ENCODE measurements at places on chromosomes 4 and X.
A peak's percentile ranks its signal among the peaks of the same experiment; 100 is the strongest.

DNA sequence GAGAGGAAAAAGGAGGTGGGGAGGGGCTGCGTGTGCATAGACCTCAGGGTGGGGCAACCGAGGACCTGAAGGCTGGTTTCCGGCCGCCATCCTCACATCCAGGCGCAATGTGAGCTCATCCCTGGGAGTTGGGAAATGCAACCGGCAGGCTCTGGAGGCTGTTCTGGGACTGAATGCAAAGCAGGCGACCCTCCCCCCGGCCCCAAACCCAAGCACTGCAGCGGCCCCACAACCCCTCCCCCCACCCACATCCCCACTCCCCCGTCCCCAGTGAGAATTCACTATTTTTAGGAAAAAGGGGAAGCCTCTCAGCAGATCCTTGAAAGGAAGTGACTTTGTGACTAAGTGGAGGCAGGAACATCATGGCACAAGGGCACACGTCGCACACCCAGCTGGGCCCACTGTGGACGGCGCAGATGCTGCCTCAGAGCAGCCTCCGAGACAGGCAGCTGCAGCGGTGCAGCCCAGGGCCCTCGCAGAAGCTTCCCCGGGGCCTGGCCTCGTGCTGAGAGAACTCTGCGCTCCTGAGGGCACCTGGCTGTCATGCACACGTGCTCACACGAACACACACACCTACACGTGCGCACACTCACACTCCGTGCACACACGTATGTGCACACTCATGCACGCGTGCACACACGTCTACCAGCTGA is 1.3 kb upstream of the PDE6B start:
- DNase-seq = no peak

- no peak for DNase-seq
Observed at GRCh38 chrX:19065535-19065934, 56.7 kb downstream of the ADGRG2 start.

DNA sequence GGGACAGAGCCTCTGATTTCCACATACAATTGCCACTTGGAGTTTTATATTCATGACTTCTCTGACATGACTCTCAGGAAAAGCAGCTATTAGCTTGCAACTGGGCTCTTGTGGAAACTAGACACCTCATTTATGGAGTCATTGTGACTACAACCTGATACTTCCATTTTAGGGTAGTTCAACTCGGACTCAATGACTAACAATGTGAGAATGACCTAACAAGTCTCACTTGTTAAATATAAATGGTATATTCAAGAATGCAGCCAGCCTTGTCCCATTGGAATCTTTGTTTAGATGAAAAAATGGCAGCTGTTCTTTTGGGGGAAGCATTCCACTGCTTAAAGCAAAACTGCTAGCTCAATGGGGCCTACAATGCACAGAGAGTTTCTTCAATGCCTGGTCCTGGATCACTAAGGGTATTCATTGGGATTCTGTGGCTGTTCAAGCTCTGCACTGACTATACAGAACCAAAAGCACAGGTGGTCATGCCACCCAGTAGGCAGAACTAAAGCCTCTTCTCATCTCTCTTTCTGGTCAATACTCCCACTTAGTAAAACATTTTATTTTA is 36.5 kb upstream of the GLRA3 start:
- DNase-seq = no peak

GRCh38 chr4:122772311-122772710 is 39.8 kb downstream of the BBS12 start:
- DNase-seq = no peak

DNA sequence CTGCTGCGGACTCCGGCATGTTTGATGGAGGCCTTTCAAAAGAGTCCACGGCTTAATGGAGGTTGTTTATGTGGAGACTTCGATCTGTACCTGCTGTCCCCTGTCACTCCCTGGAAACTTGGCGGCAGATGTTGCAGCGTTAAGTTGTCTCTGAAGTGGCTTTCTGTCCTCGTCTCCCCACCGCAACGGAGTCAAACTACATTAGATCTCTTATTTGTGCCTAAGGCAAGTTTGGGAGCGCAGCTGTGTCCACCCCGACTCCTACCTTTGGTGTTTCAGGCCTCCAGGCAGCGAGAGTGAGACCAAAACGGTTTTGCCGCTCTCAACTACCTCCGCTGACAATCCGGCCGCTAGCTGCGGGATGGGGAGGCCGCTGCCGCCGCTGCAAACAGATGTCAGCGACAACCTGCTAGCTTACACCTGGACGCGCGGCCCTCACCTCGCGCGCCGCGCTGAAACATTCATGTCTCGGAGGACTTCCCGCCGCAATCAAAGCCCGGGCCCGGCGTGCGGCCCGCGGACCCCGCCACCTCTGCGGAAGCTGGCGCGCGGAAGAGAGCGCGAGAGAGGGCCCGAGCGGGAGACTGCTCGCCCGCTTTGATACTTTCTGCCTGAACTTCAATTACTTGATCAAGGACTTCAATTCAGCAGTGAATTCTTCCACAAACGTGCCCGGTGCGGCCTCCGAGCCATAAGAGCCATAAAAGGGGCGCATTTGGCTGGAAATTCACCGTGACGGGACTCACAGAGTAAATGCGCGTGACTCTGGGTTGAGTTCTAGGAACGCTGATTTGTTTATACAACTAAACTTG is 108.4 kb downstream of the ANTXR2 start:
- no peak for DNase-seq

DNA sequence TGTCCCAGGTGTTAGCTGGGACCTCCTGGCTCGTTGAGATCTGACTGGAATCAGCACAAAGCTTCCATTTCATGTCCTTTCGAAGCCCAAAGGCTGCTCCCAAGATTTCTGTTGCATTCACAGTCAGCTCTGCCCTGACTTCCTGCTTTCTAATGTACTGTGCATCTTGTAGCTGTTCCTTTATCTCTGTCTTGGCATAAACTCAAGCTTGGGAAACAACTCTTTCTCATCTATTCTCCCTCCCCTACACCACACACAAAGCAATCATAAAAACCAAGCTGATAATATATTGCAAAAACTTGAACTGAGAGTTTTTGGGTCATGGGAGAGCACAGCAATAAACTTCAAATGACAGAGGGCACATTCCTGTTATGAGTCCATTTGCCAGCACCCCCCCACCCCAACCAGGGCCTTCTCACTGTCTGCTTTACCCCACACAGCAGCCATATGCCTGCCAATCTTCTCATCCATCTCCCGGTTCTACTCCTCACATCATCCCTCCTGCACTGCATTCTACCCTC is 76.3 kb downstream of the SYNPO2 start:
- DNase-seq = no peak

GRCh38 chr4:55183926-55184599 is 58.7 kb upstream of the KDR start:
- DNase-seq = no peak

GRCh38 chr4:5157791-5158770 is 106.8 kb downstream of the STK32B start:
- DNase-seq = peak; percentile 21

- no peak for DNase-seq
Observed at GRCh38 chr4:4610672-4611071, 68.8 kb upstream of the STX18 start.

DNA sequence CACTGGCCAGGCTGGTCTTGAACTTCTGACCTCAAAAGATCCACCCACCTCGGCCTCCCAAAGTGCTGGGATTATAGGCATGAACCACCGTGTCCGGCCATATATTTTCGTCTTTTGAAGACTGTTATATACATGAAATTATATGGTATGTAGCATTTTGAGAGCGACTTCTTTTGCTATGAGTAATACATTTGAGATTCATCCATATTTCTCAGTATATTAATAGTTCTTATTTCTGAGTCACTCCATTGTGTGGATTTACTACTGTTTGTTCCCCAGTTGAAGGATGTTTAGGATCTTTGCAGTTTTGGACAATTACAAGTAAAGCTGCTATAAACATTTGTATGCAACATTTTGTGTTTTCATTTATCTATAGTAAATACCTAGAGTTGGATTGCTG is 34.9 kb downstream of the GNL3L start:
- no peak for DNase-seq

Data from T47D (cell line).